ENCODE measurements at places on chromosomes 5 and 9.

DNA sequence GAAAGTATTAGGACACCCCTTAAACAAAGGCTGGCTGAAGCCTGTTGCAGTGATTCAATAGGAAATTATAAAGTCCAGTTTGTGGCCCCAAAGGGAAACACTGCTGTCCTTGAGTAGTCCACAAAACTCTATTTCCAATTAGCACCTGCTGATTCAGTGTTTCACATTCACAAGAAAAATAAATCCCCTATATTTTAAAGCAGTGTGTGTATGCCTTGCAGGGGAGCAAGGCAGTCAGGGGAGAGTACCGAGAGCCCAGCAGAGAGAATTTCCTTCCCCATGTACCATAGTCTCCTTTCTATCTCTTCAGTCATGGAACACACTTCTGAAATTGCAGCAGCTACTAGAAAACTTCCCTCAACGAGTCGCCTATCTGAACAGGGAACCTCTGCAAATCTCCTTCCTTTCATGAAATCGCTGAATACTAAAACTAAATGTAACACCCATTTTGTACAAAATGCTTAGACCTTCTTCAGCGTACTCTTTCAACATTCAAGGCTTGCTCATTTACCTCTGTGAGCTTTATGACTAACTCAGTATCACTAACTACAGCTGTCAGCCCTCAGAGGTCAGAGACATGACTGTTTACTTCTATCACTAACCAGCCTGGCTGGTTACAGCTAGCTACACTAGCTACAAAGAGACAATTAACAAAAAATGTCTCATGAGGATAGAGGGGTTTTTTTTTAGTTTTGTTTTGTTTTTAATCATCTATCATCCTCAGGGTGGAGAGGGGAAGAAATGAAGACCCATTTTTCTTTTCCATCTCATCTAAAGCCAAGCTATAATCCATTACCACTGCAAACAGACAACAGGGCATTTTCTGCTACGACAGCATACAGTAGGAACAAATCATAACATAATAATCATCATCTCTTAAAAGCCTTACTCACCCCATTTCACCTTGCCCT is 188.7 kb downstream of the EBF1 start:
- DNase-seq = no peak

- no peak for DNase-seq
Observed at GRCh38 chr9:127455324-127455992, 4.1 kb downstream of the LRSAM1 start.

DNA sequence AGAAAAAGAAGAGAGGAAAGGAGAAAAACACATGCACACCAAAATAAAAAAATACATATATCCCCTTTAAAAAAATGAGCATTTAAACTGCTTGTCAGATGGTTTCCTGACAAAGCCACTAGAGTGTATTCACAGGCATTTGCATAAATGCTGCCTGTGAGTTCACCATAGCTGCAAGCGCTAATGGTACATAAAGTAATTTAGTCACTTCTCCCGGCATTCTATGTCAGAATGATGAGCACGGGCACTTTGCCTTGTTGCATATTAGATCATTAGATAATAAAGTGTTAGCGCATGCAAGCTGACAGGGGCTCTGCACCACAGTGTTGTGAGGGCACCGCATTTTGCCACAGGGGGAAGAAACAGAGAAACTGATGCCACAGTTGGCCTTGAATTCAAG is 280.6 kb downstream of the EBF1 start:
- DNase-seq = no peak

DNA sequence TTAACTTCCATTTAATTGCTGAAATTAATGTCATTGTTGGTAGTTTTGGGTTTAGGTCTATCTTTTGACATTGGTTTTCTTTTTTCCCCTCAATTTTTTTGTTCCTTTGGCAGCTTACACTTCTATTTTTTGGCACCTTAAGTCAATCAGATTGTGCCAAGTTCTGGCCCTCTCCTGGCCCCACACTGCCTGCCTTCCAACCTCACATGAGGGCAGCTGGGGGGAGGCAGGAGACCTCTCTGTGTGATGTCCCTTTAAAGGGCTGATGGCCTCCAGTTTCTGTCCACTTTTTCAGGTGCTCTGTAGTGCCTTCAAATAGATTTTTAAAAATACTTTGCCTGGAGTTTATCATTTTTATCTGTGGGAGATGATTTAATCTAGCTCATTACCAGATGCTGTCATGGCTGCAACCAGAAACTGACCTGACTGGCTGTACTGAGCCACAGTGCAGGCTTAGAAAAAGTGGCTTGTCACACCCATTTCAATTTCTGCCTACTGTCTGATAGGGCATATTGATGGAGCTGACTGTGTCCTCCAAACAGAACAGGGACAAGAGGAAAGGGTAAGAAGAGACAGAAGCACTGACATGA is 196.6 kb downstream of the FANCC start:
- DNase-seq = no peak

DNA sequence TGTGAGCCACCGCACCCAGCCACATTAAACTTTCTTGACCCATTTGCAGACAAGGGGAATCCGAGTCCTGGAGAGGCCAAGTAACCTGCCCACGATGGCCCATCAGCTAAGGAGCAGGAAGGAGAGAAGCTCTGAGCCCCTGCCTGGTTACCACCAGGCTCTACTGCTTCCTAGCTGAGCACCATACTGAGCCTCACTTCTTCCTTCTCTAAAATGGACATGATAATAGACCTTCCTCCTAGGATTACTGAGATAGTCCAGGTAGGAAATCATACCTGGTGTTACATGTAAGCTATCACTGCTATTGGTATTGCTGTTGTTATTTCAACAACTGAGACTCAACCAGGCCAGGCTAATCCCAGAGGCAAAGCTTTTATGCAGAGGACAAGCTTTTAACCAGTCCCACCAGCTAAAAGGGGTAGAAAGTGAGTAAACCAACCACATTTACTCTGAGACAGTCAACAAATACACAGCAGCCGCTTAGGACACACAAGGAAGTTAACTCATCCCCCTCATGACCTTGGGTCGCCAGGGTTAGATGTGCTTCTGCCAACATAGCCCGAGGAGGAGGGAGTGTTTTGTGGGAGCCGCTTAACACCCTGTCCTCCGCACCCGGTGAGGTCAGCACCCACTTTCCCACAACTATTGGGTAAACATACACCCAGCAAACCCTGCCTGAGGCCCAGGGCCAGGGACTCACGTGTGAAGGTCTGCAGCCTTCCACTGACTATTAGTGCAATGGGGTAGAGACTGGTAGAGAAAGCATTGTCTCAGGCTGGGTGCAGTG is 20.6 kb upstream of the PTGES start:
- no peak for DNase-seq

GRCh38 chr9:121631978-121632418 is 19.4 kb upstream of the DAB2IP start:
- no peak for DNase-seq

- no peak for DNase-seq
Observed at GRCh38 chr9:18235181-18235908, 238.6 kb upstream of the ADAMTSL1 start.

DNA sequence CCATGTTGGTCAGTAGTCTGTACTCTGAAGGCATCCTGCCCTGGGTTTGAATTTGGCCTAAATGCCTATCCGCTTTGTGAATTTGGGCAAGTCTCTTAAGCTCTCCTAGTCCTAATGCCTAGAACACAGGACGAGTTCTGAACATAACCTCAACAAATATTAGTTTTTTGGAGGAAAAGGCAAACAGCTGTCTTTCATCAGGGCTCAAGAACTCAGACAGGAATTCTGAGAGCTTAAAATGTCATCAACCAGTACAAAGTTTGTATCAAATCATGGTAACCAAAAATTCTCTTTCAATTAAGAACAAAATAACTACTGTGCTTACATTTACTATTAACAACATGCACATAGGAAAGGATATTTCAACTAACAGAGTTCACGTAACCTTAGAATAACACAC is 182.5 kb upstream of the PPP1R2B start:
- no peak for DNase-seq

DNA sequence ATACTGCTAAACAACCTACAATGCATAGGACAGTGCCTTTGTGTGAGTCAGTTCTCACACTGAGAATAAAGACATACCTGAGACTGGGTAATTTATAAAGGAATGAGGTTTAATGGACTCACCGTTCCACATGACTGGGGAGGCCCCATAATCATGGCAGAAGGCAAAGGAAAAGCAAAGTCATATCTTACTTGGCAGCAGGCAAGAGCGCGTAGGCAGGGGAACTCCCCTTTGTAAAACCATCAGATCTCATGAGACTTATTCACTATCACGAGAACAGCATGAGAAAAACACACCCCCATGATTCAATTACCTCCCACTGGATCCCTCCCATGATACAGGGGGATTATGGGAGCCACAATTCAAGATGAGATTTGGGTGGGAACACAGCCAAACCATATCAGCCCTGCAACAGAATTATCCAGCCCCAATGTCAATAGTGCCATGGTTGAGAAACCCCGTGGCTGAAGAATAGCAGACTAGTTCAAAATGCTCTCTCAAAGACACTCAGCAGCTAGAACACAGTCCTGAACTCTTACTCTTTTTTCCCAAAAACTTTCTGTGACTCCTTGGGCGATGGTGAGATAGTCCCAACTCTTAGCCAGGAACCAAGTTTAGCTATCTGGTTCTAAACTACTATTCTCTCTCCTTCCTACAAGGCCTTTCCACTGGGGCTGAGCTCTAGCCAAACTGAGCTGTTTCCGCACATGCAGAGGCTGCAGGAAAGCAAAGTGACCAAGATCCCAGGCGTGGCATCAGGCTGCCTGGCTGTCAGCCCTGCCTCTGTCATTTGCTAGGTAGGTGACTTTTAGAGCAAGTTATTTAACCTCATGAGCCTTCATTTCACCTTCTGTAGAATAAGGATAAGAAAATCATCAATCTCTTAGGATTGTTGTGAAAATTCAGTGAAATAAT is 21.7 kb downstream of the FAT2 start:
- DNase-seq = no peak

DNA sequence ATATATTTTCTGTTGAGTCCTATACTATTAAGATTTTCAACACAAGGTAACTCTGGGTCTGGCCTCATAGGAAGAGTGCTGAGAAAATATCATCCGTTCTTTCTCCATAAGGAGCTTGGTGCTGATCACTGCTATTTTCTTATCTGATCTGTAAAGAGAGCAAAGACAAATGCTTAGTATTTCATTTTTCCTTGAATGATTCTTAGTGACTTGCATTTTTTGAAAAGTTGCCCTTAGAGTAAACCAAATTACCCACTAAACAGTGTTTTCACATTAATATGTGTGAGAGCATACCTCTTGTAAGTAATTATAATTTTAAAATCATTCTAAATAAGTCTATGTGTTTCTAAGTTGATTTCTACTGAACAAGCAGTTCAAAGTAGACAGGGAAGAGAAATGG is 121.3 kb upstream of the CTSV start:
- no peak for DNase-seq

DNA sequence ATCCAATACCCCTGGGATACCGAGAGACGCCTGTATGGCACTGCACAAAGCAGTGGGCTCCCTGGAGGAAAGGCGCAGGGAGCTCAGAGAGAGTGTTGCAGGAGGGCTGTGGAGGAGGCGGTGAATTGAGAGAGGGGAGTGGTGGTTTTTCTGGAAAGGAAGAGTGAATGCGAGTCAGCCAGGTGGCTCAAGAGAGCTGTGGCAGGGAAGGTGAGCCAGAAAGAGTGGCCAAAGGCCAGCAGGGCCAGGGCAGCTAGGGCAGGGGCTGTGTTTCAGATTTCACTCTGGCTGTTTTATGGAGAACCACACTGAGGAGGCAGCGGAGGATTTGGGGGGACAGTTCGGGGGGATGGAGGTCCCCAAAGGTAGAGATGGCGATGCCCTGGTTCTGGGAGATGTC is 13.0 kb upstream of the DAB2IP start:
- DNase-seq = no peak

- DNase-seq = no peak
Observed at GRCh38 chr5:33595303-33595702, 154.5 kb downstream of the TARS1 start.

GRCh38 chr9:109765830-109766229 is 14.2 kb upstream of the PALM2AKAP2 start:
- no peak for DNase-seq

DNA sequence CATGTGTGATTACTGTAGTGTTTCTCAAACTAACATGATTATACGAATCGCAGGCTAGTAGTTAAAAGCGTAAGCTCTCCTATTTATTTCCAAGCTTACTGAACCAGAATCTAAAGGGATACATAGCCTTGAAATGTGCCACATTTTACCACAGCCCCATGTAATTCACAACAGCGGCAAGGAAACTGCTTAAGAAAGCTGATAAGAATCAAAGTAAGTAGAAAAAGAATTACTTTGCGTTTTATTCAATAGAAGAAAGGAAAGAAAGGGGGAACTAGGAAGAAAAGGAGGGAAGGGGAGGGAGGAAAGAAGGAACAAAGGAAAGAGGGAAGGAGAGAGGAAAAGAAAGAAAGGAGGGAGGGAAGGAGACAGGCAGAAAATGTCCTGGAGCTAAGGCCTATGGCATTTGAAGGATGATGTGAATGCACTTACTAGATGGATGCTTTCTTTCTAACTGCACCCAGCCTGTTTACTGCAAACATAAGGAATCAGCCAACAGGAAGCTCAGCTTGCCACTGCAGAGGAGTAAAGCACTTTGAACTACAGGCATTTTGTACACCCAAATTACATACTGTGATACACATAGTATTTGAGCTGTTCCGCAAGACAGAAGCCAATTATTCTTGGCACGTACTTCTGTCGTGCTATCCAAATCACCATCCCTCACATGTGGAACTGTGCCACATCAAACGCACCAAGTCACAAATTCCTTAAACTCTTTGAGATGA is 521.7 kb downstream of the RAB3C start:
- DNase-seq = no peak

- no peak for DNase-seq
Observed at GRCh38 chr5:164356790-164357189, 851.4 kb downstream of the MAT2B start.

DNA sequence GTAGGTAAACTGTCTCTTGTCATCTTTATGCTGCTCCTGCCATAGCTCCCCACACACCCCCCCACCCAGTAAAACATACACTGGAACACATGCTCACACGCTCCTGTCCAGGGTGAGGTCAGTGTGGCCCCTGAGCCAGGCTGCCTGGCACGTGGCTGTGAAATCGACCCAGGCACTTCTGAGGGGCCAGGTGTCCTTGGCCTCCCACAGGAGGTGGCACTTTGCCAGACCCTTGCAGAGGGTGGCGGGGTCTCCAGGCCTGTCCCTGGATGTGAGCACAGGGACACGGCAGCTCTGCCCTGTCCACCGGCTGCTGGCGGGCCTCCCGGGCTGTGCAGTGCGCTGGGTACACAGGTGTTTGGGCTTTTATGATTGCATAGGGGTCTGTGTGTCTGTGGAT is 10.0 kb upstream of the CRB2 start:
- DNase-seq = no peak

- no peak for DNase-seq
Observed at GRCh38 chr9:87512311-87512710, 14.6 kb downstream of the DAPK1 start.

Measured in cortex of kidney (tissue), 1 donor.